ENCODE measurements at places on chromosomes 11 and 22.

- DNase-seq, result no peak
These were observed 33.1 kb upstream of the PAMR1 start for GRCh38 chr11:35558513-35558912.

DNA sequence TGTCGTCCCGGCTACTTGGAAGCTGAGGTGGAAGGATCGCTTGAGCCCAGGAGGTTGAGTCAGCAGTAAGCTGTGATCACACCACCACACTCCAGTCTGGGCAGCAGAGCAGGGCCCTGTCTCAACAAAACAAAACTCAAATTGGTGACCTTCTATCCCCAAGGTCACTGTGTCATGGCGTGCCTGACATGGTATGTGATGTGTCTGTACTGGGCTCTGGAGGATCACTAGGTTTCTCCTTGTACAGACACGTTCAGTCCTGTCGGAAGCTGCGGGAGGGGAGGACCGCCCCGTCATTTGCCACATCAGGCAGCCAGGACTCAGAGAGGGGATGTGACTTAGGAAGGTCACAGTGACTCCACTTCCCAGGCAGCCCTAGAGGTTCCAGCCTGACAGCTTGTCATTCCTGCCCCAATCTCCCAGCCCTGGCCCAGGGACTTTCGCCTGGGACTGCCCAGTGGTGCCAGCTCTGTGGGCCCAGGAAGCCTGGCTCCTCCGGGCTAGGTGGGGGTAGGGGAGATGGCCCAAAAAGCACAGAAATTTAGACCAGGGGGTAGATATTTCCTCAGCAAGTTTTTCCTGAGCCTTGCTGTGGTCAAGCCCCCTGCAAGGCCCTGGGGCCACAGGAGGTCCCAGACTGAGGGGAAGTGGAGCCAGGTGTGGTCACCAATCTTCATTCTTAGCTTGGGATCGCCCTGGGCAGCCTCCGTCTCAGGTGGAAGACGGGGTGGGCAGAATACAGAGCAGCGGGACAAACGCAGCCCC is 53.2 kb downstream of the TRIOBP start:
- no peak for DNase-seq

GRCh38 chr11:82907371-82907770 is 5.8 kb downstream of the DDIAS start:
- no peak for DNase-seq

GRCh38 chr11:67275606-67276409 is 9.5 kb downstream of the GRK2 start:
- DNase-seq, result peak; percentile 64

- no peak for DNase-seq
These were observed 887.1 kb downstream of the DLG2 start for GRCh38 chr11:84740050-84740449.

DNA sequence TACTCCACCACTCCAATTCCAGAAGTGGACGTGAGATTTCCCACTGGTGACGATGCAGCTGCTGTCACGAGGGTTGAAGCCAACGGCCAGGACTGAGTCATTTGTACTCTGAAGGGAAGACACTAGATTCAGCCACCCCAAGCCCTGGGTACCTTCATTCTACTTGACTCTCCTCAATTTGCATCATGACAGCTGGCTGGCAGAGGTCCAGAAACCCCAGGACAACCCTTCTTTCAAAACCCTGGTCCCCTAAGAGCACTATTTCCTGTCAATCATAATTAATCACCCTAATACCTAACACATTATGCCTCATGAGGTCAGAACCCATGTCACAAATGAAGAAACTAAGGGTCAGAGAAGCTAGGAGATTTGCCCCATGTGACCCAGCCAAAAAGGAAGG is 4.9 kb downstream of the EML3 start:
- no peak for DNase-seq

DNA sequence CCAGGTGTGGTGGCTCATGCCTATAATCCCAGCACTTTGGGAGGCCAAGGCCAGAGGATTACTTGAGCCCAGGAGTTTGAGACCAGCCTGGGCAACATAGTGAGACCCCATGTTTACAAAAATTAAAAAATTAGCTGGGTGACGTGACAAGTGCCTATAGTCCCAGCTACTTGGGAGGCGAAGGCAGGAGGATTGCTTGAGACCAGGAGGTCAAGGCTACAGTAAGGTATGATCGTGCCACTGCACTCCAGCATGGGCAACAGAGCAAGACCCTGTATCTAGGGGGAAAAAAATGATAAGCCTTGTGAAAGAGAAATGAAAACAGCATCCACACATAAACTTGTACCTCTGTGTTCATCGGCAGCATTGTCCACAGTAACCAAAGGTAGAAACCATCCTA is 8.1 kb upstream of the CCND1 start:
- no peak for DNase-seq

- DNase-seq, result no peak
These were observed 177.7 kb downstream of the NAV2 start for GRCh38 chr11:19890308-19890707.

DNA sequence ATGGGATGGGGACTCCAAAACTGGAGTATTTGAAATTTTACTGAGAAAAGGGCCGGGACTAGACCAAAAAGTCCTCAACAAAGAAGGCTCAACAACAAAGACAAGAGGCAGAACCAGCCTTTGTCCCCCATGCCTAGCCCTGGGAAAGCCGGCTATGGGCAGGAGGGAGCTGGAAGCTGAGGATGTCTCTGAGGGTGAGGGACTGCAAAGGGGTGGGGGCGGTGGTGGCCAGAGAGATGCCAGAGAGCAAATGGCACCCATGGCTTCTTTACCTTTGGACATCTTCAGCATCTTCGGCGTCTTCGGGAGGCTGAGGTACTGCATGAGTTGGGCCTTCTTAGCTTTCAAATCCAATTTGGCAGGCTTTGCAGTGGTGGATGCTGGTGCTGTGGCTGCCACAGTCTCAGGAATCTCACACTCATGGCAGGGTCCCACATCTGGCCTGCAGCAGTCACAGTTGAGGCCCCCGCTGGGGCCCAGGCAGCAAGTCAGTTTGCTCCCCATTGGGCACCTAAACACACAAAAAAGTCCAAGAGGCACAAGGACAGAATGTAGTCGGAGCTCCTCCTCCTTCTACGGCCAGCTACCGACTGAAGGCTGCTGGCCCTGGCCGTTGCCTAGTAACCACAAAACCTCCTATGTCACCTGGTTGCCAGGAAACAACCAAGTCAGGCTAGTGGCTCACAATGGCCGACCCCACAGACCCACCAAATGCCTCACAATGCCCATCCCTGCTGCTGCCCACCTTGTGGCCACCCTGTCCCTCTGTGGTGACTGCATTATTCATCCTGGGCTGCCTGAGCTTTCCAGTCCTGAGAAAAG is at the start of gene C22orf42:
TSS of gene C22orf42 (minus strand) at position 592 of the 822 bp plus-strand sequence. CDS start at position 504, 88 bp downstream.
- DNase-seq, result no peak

DNA sequence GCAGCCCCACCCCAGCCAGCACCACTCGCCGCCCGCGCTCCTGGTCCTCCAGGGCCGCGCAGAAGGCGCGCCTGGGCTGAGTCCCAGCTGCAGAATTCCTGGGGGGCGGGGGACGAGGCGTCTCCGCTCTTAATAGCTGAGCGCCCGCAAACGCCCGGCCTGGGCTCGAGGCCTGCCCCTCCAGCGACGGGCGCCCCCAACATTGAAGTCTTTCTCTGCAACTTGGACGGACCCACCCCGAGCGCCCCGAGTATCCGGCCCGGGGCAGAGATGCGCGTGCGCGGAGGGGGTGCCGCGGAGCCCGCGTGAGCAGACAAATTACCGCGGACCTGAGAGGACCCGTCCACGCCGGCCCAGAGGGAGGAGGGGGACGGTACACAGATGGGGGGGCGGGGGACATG is 6.7 kb upstream of the SYT7 start:
- peak; percentile 69 for DNase-seq

- DNase-seq, result peak; percentile 26
These were observed 28.0 kb upstream of the GNB1L start for GRCh38 chr22:19882446-19883381.

DNA sequence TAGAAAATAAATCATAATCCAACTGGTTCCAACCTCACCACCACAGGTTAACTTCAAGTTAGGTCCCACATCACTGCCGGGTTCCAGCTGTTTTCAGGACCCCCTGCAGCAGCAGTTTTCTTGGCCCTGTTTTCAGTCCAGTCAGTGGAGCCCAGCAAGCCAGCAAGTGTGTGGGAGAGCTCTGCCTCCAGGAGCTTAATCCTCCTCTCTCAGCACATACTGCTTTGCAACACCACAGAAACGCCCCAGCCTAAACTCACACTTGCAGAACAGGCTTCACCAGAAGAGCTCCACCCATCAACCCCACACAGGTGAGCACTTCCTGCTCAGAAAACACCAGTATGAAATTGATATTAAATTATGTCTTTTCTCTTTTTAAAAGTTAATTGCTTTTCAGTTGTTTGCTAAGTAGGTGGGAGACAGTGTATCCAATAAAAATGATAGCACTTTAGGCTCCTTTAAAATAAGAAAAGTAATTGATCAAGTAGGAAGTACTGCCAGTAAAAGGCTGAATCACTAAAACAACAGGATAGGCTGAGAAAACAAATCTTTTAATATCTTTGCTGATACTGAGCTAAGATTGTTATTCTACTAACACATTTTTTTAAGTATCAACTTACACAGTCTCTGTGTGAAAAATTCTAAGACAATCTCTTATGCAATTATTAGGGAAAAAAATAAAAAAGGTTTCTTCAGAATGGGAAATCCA is 81.5 kb upstream of the TP53AIP1 start:
- no peak for DNase-seq

DNA sequence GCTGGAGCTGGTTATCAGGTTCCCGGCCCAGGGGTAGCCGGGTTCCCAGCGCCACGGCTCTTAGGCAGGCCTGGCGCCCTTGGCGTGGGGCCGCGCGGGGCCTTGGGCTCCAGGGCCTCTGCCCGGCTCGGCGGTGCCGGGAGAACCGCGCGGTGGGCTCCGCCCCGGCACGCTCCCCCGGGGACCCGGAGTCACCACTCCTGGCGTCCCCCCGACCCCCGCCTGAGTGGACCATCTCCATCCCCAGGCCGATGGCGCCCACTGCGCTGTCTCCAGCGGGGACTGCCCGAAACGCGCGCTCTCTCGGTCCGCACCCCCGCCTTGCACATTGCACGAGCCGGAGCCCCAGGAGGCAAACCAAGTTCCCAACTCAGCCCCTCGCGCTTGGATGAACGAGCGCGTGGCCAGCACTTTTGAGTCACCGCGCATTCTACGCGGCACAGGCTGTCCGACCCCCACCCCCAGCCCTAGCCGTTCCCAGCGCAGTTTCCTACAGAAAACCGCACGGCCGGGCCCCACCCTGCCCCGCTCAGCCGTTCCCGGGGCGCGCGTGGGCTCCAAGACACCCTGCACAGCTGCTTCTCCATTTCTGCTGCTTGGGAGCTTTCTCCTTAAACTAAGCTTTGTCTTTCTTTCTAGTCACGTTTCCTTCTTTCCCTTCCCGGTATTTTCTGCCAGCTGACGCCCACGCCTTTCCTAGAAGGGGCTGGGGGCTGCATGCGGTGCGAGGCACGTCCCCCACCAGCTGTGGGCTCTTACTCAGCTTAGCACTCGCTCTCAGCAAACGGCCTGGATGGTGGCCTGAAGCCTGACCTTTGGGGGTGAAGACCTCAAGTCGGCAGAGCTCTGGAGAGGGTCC is 650 bp upstream of the CHID1 start:
- DNase-seq, result peak; percentile 57

DNA sequence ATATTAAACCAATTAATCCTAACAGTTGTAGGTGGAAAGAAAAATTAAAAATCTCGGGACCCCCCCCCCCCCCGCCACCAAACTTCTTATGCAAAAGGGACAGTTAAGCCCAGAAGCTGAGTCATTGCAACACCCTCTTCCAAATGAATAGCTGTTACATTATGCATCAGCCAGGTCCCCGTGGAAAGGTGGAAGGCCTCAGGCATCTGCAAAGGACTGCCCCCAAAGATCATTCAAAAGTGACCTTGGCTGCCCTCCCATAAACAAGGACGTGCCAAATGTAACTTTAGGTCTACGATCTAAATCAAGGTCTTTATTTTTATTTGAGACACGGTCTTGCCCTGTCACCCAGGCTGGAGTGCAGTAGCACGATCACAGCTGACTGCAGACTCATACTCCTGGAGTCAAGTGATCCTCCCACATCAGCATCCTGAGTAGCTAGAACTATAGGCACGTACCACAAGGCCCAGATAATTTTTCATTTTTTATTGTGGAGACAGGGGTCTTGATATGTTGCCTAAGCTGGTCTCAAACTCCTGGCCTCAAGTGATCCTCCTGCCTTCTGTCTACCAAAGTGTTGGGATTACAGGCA is 22.8 kb downstream of the SYN3 start:
- no peak for DNase-seq

- no peak for DNase-seq
These were observed 378.4 kb downstream of the DDX10 start for GRCh38 chr11:109043315-109043714.

DNA sequence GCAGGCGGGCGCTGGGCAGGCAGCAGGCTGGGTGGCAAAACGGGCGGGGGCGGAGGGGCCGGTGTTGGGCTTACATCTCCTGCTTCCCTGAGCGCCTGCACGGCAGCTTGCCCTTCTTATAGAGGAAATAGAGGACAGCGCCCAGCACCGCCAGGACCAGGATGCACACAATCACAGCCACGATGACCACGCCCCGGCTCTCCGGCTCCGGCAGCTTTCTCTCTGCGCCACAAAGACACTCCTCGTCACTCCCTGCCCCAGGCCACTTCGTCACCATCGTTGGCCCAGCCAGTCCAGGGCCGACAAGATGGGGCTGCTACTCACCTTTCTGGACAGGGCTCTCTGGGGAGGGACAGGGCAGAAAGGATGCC is 6.3 kb downstream of the MCAM start:
- no peak for DNase-seq

DNA sequence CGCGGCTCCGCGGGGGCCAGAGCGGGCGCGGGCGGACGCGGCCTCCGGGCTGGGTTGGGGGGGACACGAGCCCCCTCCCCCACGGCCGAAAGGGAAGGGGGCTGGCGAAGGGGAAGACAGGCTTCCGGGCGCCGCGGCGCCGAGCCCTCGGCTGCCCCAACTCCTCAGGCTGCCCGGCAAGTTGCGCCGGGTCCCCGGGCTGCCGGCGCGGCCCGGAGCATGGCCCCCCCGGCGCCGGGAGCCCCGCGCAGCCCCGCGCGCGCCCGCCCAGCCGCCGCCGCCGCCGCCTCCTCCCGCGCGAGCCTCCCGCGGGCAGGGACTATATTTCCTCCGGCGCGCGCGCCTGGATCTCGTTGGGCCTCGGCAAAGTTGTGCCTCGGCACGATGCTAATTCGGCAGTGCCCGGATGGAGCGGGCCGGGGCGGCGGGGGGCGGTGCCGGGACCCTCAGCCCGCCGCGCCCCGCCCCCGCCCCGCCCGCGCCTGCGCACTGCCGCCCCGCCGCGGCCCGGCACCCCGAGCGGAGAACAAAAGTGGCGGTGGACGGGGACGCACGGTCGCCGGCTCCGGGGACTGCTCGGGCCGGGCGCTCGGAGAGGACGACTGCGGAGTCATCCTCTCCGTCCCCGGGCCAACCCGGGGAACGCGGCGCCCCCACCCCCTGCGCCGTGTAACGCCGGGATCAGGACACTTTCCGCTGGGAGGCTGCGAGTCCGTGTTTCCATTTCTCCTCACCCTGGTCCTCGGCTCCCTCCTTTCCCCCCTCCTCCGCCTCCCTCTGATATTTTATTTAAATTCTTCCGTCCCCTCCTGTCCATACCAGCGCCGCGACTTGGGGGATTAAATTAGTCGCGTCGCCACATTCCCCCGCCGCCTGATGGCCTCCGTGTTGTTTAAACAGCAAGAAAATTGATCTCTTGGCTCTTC is at the start of gene PHF21B:
TSS of gene PHF21B (minus strand) at position 400 of the 926 bp plus-strand sequence. CDS start 456 bp downstream, outside the sequence.
- DNase-seq, result peak; percentile 55

- no peak for DNase-seq
These were observed 2.6 kb upstream of the FTH1 start for GRCh38 chr11:61969838-61970662.

GRCh38 chr11:115598257-115598901 is 94.2 kb upstream of the CADM1 start:
- DNase-seq, result no peak

Measured in activated T-cell treated with anti-CD3 and anti-CD28 coated beads, Interleukin-2, amount 50 U/mL, for 24 hours (primary cell).